ENCODE measurements at places on chromosomes 3 and 15. TPM values are rescaled to one million over a fixed set of nuclear protein-coding genes. Genes with fewer than 3 reads are reported as not detected.

Gene ROBO2
- total RNA-seq, result 11.7 TPM

Gene CTSH
- 31.1 TPM for total RNA-seq

Gene SLC27A2
- 5.6 TPM for total RNA-seq

Gene COMMD2
- 52.1 TPM for total RNA-seq

Gene KCNAB1
- total RNA-seq, result 1.1 TPM

Gene LRRC31
- total RNA-seq, result not detected

- H3K4me3 ChIP-seq, result no peak overlapping the region
- H3K36me3 ChIP-seq, result peaks cover 53% of the 10 kb centered on the region
- no peak for DNase-seq
- no peaks in the 10 kb centered on the region for H3K27me3 ChIP-seq
- H3K27ac ChIP-seq, result no peak overlapping the region
Measured at GRCh38 chr3:168025076-168025475, 70.6 kb downstream of the GOLIM4 start.

DNA sequence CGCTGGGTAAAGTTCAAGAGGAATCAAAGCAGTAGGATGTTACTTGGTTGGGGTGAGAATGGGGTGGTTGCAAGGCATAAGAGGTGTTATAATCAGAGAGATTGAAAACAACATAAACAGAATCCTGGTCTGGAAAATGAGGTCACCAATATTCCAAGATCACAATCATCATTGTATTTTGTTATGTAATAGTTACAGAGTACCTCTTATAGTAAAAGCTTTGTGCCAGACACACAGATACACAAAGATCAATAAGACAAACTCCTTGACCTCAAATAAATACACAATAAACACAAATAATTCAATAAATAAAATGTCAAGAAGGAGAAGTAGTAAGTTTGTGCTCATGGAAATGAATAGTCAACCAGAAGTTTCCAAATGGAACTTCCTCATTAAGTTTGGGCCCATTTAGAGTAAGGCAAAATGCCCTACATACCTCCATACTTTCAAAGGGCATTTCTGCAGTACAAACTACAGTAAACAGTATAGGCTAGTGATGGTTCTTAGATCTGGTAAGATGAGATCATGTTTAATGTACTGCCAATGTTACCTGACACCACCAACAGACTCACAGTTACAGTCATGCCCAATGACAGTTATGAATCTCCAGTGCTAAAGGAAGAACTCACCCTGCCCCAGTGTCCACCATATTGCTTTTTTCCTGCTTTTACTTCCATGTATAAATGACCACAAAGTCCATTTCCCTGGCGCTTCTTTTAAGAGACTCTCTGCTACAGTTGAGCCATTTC is 93.4 kb downstream of the KCNMB2 start:
- no peak for DNase-seq
- no peak overlapping the region for H3K27ac ChIP-seq
- peaks cover 11% of the 10 kb centered on the region for H3K36me3 ChIP-seq
- H3K27me3 ChIP-seq, result peaks cover 6% of the 10 kb centered on the region
- H3K4me1 ChIP-seq, result no peaks in the 10 kb centered on the region

GRCh38 chr3:14057701-14058100 is 67.0 kb downstream of the CHCHD4 start:
- peaks cover 15% of the 10 kb centered on the region for H3K27me3 ChIP-seq
- H3K27ac ChIP-seq, result no peak overlapping the region
- peaks cover 2% of the 10 kb centered on the region for H3K36me3 ChIP-seq
- no peaks in the 10 kb centered on the region for H3K4me1 ChIP-seq
- no peak overlapping the region for H3K4me3 ChIP-seq

DNA sequence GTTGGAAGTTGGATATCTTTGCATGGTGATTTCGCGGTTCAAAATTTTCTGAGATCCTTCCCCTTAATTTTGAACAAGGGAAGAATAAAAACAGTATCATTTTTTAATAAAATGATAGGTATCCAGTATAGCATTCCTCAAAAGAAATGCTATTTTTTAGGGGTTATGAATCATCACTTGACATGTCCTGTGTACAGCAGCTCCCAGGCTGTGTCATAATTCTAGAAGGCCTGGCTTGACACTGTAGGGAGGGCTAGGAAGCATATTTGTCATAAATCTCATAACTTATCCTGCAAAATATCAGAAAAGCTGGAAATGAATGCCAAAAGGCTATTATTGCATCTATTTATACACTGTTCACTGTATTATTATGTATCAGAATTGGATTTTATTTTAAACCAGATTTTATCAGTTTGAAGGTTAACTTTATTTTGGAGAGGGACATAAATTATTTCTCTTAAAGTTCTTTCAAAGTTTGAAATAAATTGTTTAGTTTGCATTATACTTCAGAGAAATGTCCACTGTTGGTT is 539.1 kb upstream of the ROBO2 start:
- no peak overlapping the region for H3K27ac ChIP-seq
- no peak for DNase-seq
- H3K4me3 ChIP-seq, result no peak overlapping the region
- H3K27me3 ChIP-seq, result no peaks in the 10 kb centered on the region
- H3K4me1 ChIP-seq, result peaks cover 8% of the 10 kb centered on the region
- H3K36me3 ChIP-seq, result peaks cover 6% of the 10 kb centered on the region

GRCh38 chr3:158420654-158421396 is 150.2 kb upstream of the MLF1 start:
- peaks cover 6% of the 10 kb centered on the region for H3K4me1 ChIP-seq
- H3K27ac ChIP-seq, result no peak overlapping the region
- H3K36me3 ChIP-seq, result no peaks in the 10 kb centered on the region
- no peak overlapping the region for H3K4me3 ChIP-seq
- DNase-seq, result no peak
- no peaks in the 10 kb centered on the region for H3K27me3 ChIP-seq

GRCh38 chr3:64685800-64686445 is 1.9 kb downstream of the ADAMTS9 start:
- H3K27me3 ChIP-seq, result peaks cover 88% of the 10 kb centered on the region
- peak overlapping the region; percentile 60 for H3K27ac ChIP-seq
- DNase-seq, result peak; percentile 91

- no peaks in the 10 kb centered on the region for H3K36me3 ChIP-seq
- no peak overlapping the region for H3K4me3 ChIP-seq
- no peak overlapping the region for H3K27ac ChIP-seq
- no peak for DNase-seq
Measured at GRCh38 chr3:132637590-132637989, 22.0 kb downstream of the ACAD11 start.

- no peaks in the 10 kb centered on the region for H3K36me3 ChIP-seq
- peaks cover 22% of the 10 kb centered on the region for H3K4me1 ChIP-seq
- no peak overlapping the region for H3K4me3 ChIP-seq
- H3K27ac ChIP-seq, result peak overlapping the region; percentile 24
Measured at GRCh38 chr3:85255949-85256348, 297.2 kb downstream of the CADM2 start.

- DNase-seq, result no peak
- H3K27ac ChIP-seq, result no peak overlapping the region
- peaks cover 36% of the 10 kb centered on the region for H3K4me1 ChIP-seq
- no peaks in the 10 kb centered on the region for H3K36me3 ChIP-seq
Measured at GRCh38 chr3:195550723-195551122, 7.6 kb upstream of the PPP1R2 start.

DNA sequence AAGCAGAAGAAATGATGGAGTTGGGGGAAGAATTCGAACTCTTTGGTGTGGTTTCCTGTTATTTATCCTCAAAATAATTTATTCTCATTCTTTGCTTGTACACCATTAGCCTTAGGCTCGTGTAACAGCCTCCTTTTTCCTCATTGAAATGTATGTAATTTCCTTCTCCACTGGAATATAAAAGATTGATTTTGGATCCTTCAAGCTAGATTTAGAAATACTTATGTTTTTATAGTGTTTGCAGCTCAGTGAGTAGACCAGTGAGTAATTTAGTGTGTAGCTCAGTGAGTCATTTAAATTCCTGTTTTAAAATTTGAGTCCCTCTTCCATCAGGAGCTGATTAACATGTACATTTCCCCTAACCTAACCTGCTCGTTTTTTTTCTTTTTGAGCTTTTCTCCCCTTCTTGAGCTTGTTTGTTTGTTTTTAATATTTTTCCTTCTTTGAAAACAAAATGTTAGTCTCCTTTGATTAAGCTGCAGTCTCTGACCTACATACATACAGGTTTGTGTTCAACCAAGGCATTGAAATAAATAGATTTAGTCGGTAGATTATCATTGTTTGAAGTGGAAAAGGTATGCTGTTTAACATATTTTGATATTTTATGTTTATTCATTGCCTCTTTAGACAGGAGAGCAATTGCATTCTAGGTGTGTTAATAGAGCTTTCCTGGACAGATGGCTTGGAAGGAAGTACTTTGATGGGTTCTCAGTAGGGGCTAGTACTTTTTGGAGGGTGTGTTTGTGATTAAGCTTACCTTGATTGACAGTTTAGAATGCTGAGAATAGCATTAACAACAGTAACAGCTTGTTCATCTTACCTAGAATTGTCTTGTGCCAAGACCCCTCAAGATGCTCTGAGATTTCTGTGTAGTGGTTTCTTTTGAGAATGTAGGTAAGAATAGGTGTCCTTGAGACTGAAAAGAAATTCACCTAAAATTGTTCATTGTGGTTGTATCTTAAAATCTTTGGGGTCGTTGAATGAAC is 5.9 kb downstream of the USP3 start:
- peaks cover 84% of the 10 kb centered on the region for H3K4me1 ChIP-seq
- H3K27ac ChIP-seq, result peak overlapping the region; percentile 87
- H3K36me3 ChIP-seq, result no peaks in the 10 kb centered on the region

GRCh38 chr3:10628891-10629670 is 123.7 kb upstream of the ATP2B2 start:
- no peaks in the 10 kb centered on the region for H3K27me3 ChIP-seq
- no peak overlapping the region for H3K27ac ChIP-seq
- no peak for DNase-seq
- H3K4me3 ChIP-seq, result no peak overlapping the region
- peaks cover 20% of the 10 kb centered on the region for H3K4me1 ChIP-seq
- H3K36me3 ChIP-seq, result no peaks in the 10 kb centered on the region

DNA sequence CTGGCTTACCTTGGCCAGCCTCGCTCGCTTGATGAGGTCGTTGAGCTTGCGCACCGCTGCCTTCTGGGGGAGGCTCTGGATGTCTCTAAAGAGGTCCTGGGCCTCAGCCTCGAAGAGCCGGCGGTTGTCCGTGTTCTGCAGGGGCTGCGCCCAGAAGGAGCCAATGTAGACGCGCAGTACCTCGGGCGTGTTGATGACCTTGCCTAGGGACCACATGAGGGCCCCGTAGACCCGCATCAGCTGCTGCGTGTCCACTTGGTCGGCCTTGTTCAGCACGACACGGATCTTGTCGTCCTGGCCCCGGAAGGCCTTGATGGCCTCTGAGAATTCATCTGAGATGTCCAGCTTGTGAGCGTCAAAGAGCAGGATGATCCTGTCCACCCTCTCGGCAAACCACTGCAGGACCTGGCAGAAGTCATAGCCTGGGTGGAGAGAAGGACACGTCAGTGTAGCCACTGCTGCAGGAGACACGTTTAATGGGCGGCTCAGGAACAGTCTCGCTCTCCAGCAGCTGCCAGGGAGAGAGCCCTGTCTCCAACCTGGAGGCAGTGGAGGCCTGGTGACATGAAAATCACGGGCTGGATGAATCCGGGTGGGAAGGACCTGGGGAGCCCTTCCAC is 25.5 kb upstream of the SPTBN5 start:
- peaks cover 8% of the 10 kb centered on the region for H3K4me1 ChIP-seq
- no peak overlapping the region for H3K4me3 ChIP-seq
- H3K27ac ChIP-seq, result no peak overlapping the region
- H3K27me3 ChIP-seq, result no peaks in the 10 kb centered on the region
- DNase-seq, result no peak
- H3K36me3 ChIP-seq, result peaks cover 23% of the 10 kb centered on the region

DNA sequence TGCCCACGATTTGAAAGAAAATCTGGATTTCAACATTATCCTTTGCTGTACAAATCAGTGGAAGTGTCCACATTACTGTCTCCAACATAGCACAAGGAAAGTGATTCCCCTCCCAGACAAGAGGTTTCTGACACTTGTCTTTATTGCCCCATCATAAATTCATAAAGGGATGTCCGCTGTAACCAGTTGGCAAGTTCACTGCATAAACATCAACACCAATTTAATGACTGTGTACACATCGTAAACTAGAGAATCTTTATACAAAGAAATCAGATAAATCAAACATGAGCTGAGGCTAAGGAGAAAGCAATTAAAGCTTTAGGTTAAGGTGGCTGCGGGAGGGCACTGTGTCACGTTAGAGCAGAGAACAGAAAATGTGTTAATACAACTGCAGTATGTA is 129.8 kb downstream of the MEIS2 start:
- no peak overlapping the region for H3K27ac ChIP-seq
- no peaks in the 10 kb centered on the region for H3K36me3 ChIP-seq
- no peak for DNase-seq
- H3K27me3 ChIP-seq, result no peaks in the 10 kb centered on the region

DNA sequence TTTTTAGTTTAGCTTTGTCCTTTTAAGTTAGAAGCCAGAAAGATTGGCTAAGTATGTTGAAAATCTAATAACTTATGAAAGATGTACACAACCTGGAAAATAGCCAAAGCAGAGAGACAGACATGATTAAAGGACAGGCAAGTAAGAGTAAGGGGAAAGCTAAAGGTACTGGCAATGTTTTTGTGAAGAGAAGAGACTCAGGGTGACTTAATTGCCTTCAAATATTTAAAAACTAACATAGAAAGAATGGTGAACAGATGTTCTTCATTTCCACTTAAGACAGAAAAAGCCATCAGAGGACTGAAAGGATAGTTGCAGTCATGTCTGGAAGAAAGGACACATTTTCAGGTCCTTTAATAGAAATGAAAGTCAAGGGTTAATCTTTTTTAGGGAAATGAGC is 68.8 kb downstream of the ZNF385D start:
- no peak overlapping the region for H3K4me3 ChIP-seq
- no peaks in the 10 kb centered on the region for H3K27me3 ChIP-seq
- no peaks in the 10 kb centered on the region for H3K36me3 ChIP-seq

DNA sequence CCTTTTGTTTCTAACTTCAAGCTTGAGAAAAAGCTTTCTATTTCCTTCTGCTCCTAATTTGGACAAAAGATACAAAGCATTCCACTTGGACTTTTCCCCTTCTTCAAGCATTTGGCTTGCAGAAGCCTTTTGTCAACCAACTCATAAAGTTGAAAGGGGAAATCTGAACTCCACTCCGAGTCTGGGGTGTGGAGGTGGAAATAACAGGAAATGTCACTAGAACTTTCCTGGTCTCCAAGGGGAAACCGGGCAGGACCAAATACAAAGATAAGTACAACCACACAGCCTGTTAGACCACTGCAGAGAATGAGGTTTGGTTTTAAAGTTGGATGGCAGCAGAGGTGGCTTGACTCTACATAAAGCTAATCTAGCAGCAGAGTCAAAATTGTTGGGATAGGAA is 4.2 kb upstream of the C3orf80 start:
- H3K4me3 ChIP-seq, result no peak overlapping the region
- no peaks in the 10 kb centered on the region for H3K36me3 ChIP-seq
- no peak overlapping the region for H3K27ac ChIP-seq

- H3K4me3 ChIP-seq, result no peak overlapping the region
- H3K27me3 ChIP-seq, result no peaks in the 10 kb centered on the region
- H3K27ac ChIP-seq, result no peak overlapping the region
- 0 out of 2 replicates have a peak, but pooled peaks cover 3% of the 10 kb centered on the region for H3K4me1 ChIP-seq
- DNase-seq, result no peak
- no peaks in the 10 kb centered on the region for H3K36me3 ChIP-seq
Measured at GRCh38 chr3:58963928-58964503, 85.8 kb downstream of the CFAP20DC start.
